ENCODE measurements at places on chromosomes 2 and 18.

DNA sequence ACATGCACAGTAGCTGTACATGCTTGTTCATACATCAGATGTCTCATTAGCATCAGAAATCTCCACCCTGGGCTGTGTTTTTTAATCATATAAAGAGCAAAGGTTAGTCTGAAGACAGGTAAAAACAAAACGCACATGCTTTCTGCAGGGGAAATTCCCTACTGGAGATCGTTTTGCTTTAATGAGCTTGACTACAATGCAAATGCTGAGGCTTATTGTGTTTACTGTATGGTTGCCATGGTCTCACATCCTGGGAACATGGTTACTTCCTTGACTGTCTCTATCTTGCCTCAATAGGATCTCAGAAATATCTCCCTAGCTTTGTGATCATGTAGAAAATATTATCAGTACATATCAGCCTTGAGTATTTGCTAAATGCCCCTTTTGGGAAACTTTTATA, 336.5 kb upstream of the TFPI start:
- DNase-seq = no peak

DNA sequence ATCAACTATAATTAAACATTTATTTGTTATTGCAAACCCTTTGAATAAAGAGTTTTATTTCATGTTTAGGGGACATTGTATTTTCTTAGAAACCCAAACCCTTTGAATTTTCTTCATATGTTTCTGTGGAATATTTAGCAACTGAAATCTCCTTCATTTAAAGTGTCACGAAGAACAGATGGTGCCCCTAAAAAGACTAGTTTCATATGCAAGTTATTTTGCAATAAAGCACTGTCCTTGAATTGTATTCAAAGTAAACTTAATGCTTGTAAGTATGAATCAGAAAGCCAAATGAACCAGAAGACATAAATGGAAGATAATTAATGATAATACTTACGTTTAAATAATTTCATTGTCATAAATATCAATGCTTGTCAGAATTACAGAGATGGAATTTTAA, 151.9 kb upstream of the CWC22 start:
- DNase-seq = no peak

DNA sequence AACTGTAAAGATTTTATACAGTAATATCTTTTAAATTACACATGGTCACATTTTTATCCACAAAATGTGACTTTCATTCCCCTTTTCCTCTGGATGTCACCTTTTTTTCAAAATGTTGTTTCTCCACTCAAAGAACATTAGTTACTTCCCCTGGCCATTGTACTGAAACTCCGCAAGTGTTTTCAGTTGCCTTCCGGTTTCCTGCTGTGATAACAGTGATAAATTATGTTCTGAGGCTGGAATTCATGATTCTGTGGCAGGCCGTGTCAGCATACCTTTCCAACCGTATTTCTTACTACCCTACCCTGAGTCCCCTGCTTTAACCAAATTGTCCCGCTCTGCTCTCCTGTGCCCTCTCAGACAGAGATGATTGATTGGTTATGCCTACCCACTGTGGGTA, 53.5 kb downstream of the MGAT5 start:
- DNase-seq = no peak

- no peak for DNase-seq
Measured at GRCh38 chr2:177747384-177747783, 325.2 kb downstream of the PDE11A start.

DNA sequence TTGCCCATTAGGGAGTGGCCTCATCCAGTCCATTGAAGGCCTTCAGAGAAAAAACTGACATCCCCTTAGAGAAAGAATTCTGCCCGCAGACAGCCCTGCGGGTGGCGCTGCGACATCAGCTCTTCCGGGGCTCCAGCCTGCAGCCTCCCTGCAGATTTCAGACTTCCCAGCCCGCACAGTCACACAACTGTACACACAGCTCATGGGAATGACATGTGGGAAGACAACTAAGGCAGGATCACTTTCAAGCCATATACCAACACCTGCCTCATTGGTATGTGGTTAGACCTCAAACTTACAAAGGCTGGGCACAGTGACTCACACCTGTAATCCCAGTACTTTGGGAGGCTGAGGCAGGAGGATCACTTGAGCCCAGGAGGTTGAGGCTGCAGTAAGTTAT, 24.8 kb upstream of the TUBB6 start:
- no peak for DNase-seq

- no peak for DNase-seq
Measured at GRCh38 chr2:224525774-224526173, 59.4 kb downstream of the CUL3 start.

DNA sequence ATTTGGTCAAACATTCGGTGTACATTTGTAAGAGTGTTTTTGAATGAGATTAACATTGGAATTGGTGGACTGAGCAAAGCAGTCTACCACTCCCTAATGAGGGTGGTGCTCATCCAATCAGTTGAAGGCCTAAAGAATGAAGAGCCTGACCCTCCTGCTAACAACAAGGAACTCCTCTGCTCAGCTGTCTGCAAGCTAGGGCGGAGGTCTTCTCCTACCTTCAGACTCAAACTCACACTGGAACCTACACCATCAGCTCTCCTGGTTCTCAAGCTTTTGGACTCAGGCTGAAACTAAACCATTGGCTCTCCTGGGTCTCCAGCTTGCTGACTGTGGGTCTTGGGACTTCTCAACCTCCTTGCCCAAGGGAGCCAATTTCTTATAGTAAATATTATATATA, 55.5 kb upstream of the NPAS2 start:
- no peak for DNase-seq

GRCh38 chr2:23838581-23838980, 88.3 kb downstream of the ATAD2B start:
- no peak for DNase-seq

DNA sequence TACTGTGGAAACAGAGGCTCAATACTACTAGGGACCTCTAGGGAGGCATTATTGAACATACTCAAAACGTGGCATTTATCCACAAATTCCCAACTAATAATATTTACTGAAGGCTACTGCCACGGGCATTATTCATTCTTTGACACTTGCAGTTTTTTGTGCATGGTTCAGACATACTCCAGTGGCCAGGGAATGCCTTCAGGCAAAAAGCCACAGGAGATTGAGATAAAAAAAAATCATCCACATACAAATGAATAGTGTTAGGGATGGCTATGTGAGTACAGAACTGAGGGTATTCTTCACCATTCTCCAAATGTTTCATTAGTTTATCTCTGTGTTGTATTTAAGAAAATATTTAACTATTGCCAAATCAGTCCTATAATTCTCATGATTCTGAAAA, 974.9 kb upstream of the PIK3C3 start:
- DNase-seq = no peak

GRCh38 chr2:98240786-98241398, 105.4 kb upstream of the CNGA3 start:
- no peak for DNase-seq

- DNase-seq = no peak
Measured at GRCh38 chr2:132951008-132951714, 281.2 kb upstream of the LYPD1 start.

DNA sequence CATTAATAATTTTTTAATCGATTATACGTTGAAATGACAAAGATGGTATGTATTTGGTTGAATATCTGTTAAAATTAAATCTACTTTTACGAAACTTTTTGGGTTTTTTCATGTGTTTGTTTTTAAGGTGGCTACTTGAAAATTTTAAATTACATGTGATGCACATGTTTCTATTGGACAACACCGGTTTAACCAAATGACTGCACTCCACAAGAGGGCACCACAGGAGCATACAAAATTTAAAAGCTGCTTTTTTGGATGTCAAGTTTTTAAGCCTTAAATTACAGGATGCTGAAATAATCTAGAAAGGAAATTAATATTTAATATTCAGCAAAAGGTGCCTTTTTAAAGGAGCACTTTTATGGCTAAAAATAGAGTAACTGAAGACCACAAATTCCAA, 98.7 kb downstream of the ACVR1 start:
- peak; percentile 20 for DNase-seq

- no peak for DNase-seq
Measured at GRCh38 chr2:227805578-227805977, 8.1 kb upstream of the CCL20 start.

- DNase-seq = no peak
Measured at GRCh38 chr2:237159006-237159911, 73.6 kb downstream of the COPS8 start.

DNA sequence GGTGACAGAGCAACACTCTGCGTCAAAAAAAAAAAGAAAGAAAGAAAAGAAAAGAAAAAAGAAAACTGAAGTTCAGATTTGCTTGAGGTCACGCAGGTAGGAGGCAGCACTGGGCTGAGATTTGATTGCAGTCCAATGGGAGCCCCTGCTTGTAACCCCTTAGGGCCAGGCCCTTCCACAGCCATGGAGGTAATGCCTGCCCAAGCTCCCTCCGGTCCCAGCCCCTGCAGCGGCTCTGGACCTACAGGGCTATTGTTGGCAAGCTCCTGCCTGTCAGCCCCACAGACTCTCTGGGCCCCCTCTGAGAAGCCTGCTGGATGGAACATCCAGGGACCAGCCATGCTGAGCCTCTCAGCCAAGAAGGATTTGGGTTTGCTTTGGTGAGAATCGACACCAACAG, 12.2 kb downstream of the ZFP36L2 start:
- no peak for DNase-seq

DNA sequence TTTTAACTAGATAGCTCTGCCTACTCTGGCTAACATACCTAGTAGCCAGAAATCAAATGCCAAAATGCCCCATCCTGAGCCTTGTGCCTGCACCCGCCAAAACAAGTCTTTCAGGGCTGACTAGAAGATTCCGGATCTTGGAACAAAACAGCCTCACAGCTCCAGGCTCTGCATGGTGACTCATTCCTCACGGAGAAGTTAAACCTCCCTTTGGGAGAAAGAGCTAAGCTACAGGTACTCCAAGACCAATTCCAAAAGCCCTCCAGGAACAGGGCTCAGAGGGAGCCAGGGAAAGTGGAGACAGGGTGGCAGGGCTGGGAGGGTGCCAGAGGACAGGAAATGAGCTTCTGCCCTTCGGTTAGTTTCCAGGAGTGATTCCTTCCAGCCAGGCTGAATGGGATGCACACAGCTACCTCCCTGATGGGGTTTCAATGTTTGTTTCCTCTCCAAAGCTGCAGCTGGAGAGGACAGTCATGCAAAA, 295.6 kb downstream of the TNS1 start:
- DNase-seq = no peak

GRCh38 chr2:212033888-212034287, 504.7 kb downstream of the ERBB4 start:
- no peak for DNase-seq

Data from activated T-helper 2 cell treated with anti-CD3 and anti-CD28 coated beads, Interferon-gamma antibody, Interleukin-2, Interleukin-4, amounts not matched to agents 10 μg/mL and 5 μg/mL and 100 μg/mL, durations not matched to agents 14 hours and 24 hours and 36 hours (primary cell).